ENCODE measurements at places on chromosomes 3 and 15.

GRCh38 chr3:70543493-70543892, 231.1 kb upstream of the MDFIC2 start:
- no peak for DNase-seq

- no peak for DNase-seq
These were observed 39.5 kb upstream of the FMN1 start for GRCh38 chr15:33234020-33234461.

DNA sequence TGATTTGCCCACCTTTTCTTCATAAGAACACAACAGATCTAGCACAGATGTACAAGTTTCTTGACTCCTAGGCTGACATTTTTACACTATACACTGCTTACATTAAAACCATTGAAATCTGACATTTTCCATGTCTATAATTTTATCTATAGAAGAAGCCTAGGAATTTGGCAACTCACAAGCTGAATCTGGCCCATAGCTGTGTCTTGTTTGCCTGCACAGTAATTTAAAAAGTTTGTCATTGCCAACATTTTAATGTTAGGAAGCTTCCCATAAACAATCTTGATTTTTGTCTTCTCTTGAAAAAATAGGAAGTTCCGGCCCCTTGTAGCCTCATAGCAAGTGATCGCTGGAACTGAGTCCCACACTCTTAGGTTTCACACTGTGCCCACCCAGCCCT, 394.6 kb upstream of the AZI2 start:
- DNase-seq, result no peak

DNA sequence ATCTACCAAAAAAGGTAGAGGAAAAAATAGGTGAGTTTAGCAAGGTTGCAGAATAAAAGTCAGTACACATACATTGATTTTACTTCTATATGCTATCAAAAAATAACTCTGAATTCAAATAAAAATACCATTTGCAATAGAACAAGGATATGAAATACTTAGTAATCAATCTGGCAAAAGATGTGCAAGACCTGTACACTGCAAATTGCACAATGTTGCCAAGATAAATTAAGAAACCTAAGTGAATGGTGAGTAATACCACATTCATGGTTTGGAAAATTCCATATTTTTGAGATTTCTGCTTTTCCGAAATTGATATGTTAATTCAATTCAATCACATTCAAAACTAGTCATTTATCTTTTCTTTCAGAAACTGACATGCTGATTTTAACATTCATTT, 464.8 kb downstream of the EPHA3 start:
- no peak for DNase-seq

DNA sequence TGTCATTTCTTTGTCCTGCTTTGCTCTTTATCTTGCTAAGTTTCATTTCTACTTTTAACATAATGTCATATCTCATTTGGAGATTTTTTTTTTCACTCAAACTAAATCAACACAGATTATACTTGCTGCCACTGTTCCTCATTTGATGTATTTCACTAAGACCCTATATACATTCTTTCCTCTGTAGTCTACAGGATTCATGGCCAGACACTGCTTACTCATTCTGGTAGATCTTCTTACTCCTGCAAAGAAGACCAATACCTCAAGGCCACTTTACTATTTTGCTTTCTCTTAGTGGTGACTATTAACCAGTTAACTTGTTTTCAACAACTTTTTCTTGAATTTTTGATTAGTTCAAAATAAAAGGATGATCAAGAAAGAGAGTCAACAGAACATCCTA, 26.6 kb downstream of the SLC24A5 start:
- DNase-seq, result no peak

- DNase-seq, result no peak
These were observed 34.5 kb downstream of the POMGNT2 start for GRCh38 chr3:43071313-43071893.
